Posterior cingulate gyrus (tissue), 11 donors: ENCODE measurements at places on chromosomes 5 and 9.
A peak's percentile ranks its signal among the peaks of the same experiment; 100 is the strongest.

GRCh38 chr9:34503406-34503805, 19.4 kb downstream of the ENHO start:
- DNase-seq = no peak

DNA sequence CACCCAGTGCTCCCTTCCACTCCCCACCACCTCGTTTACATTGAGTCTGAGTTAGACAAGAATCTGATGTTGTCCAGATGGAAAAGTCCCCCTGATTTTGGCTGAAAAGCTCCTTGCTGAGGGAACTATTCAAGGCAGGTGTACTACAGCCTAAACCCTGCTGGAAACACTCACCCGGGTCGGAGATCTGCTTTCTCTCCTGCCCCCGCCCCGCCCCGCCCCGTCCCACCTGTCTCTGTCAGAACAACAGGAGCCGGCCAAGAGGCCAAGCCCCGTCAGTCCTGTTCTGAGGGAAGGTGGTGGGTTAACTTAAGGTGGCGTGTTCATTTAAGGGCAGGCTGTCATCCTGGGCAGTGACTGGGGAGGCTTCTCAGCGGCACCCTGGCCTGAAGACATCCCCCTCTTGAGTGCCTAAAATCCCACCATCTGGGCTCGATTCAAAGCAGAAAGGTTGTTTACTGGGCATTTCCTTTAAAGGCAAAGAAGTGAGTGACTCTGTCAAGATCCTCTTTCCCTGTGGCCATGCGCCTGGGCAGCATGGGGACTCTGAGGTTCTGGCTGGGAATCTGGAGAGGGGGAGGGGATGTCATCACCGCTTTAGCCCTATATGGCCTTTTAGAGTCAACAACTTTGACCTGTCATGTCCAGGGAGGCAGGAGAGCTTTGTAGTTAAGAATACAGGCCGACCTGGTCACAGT, 71.1 kb upstream of the NEURL1B start:
- DNase-seq = no peak

DNA sequence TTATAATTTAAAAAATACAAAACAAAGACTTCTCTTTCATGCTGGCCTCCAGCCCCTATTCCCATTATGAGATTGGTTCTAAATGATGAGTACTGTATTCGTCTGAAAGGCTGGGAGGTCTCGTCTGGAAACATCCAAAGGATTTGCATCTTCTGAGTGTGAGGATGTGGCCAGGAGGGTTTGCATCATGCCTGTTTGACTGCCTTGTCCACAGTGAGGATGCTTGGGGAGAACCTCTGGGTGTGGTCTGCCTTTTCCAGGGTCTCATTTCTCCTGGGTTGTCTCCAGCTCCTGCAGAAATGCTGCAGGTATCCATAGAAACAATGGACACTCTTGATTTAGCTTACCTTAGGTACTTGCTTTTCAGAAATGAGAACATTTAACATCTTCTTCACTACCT, 26.4 kb upstream of the CXCL14 start:
- DNase-seq = no peak

- peak; percentile 33 for DNase-seq
These were observed 294.8 kb upstream of the KLF4 start for GRCh38 chr9:107784235-107784958.

GRCh38 chr5:6162175-6162574, 216.2 kb downstream of the MED10 start:
- no peak for DNase-seq

- DNase-seq = no peak
These were observed 789 bp downstream of the ACER2 start for GRCh38 chr9:19409401-19410194.

DNA sequence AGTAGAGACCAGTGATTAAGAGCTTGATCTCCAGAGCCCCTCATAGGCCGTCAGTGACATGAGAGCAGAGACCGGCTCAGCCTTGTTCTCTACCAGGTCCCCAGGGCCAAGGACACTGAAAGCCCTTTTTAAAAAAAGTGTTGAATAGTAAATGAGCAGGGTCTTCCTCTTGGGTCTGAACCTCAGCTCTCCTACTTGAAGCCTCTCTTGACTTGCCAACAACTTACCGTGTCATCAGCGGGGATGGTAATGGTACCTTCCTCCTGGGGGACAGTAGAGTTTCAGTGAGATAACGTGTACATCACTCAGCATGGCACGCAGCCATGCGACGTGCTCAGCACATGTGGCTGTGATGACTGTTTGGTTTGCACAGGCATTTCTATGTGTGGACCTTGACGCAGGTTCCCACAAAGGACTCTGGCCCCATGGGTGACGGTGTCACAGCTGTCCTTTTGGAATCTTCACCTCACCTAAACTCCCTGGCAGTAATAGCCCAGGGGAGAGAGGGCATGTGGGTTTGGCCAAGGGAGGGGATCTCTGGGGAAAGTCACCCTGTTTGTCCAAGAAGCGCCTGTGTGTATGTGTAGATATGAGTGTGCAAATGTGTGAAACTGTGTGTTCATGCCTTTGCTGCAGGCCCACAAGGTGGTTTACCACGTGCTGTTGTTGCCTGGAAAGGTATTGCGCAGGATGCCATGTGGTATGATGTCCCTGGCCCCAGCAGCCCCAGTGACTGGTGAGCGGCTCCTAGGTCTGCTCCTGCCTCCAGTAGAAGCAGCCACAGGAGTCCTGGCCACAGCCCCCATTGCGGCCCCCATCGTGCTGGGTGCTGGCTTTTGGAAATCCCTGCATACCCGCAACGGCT, 18.7 kb downstream of the ERGIC1 start:
- no peak for DNase-seq

- DNase-seq = no peak
These were observed 20.3 kb downstream of the MELK start for GRCh38 chr9:36592801-36593583.

DNA sequence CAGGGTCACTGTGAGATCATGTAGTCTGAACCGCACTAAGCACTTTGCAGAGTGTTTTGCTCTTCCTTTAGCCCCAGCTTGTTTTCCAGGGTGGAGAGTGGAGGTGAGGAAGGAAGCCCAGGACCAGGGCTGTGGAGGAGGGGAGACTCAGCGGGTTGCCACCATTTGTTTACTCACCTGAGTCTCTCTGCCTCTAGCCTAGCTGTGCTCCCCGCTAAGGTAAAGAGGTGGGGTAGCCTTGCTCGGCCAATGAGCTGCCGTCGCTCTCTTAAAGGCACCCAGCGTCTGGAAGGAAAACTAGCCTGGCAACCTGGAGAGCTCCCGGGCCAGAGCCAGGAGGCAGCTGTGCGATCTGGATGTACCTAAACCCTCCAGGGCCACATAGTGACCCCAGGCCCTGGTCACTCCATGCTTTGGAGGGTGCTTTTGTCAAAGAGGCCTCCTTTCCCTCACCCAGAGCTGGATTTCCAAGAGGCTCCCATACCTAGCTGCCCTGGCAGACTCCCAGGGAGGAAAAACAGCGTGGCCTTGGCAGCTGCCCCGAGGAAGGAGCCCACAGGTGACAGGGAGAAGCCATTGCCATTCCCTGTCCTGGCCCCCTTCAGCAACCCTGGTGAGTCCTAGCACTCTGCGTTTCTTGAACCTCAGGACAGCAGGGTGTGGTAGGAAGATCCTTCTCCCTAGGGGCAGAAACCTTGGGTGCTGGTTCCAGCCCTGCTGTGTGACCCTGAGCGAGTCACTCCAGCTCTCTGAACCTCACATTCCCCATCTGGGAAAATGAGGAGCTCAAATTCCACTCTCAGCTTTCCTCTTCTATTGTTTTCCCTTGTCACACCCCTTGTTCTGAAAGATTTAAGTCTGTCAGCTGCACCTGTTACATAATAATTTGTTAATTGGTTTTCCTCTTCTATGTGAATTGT, 42.4 kb upstream of the LARP1 start:
- DNase-seq = no peak

GRCh38 chr5:160342413-160342941, 27.9 kb downstream of the C1QTNF2 start:
- no peak for DNase-seq

GRCh38 chr5:60823574-60823973, 20.5 kb downstream of the ELOVL7 start:
- DNase-seq = no peak

GRCh38 chr9:96031366-96031824, 155.9 kb downstream of the ERCC6L2 start:
- DNase-seq = no peak

- no peak for DNase-seq
These were observed 51.5 kb upstream of the MAP3K1 start for GRCh38 chr5:56763711-56764466.

GRCh38 chr5:168047669-168048111, 243.8 kb upstream of the WWC1 start:
- no peak for DNase-seq

- no peak for DNase-seq
These were observed 75.2 kb downstream of the FCHO2 start for GRCh38 chr5:73030995-73031394.

- DNase-seq = no peak
These were observed 144.6 kb upstream of the PCA3 start for GRCh38 chr9:76619640-76620039.

DNA sequence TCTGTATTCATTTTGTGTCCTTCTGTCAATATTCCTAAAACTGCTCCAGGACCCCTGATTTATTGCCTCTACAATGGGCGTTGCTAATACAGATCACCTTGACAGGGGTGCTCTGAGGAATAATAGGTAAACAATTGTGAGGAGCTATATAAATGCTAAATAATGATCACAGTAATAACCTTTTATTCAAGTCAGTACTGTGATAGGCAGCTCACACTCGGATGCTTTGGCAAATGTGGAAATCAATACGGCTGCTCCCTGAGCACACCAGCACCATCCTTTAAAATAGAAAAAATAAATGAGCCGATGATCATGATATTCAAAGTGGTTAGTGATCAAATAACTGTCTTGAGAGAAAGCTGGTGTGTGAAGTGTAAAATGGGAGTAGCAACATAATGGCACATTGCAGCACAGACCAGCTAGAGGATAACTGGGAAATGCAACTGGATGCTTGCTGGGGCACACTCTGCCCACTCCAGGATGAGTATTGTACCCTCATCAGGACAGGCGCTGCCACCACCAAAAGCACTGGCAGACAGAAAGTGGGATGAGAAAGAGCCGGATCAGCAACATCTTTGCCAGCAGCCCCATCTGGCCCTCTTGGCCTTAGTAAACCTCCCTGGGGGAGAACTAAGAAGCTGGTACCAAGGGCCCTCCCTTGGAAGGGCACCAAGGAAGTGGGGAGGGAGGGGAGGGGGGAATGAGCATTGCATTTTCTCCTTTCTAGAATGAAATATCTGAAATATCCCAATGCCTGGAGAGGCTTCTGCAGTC, 69.4 kb upstream of the SPATA31D4 start:
- DNase-seq = no peak

DNA sequence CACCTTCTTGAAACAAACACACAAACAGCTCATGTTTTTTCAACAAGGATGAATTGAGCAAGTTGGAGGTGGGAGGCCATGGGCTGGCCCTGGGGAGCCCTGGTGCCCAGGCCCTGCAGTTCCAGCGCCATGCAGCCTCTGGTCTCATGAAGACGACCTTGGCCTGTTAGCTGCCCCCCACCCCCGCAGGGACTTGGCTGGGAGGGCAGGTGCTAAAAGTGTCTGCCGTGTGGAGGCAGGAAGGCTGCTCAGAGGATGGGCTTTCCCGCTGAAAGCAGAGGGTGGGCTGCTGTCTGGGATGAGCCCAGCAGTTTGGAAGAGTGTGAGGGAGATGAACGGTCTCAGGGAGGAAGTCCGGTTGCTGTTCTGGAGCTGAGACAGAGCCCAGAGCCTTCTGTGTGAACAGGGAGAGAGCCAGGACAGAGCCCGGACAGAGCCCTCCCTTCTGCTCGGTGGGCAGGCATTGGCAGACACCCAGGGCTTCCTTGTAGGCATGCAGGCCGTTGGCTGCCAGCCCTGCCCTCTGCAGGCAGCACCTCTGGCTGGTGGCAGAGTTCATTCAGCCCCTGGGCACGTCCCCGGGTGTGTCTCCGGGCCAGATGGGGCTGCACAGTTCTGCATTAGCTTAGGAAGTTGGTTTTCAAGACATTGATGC, 18.7 kb downstream of the ROPN1L start:
- no peak for DNase-seq

- no peak for DNase-seq
These were observed 23.8 kb downstream of the FGD3 start for GRCh38 chr9:92971121-92971520.

GRCh38 chr5:114417519-114417918, 55.6 kb downstream of the KCNN2 start:
- DNase-seq = no peak

- no peak for DNase-seq
These were observed 15.6 kb downstream of the CIZ1 start for GRCh38 chr9:128175726-128176125.

DNA sequence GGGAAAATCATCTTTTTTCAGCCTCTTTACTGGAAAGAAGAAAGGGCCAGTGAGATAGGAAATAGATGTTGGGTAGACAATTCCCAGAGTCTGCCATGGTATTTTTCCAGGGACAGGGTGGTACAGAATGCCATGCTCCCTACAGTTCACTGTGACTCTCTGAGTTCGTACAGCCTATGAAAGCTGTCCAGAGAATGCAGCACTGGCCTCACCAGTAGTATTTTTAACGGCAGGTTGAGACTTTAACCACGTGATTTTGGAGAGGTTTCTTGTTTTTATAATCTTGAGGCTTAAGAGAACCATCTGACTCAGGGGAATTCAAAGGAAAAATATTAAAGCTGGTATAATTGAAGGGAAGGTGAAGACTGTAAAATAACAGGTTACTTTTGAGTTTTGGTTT, 10.1 kb upstream of the ZNF474 start:
- DNase-seq = no peak

GRCh38 chr5:123181394-123181801, 92.4 kb downstream of the PRDM6 start:
- DNase-seq = no peak

GRCh38 chr5:56482363-56482762, 249.2 kb upstream of the ANKRD55 start:
- DNase-seq = no peak

GRCh38 chr9:136760424-136760823, 2.4 kb upstream of the LCN8 start:
- DNase-seq = peak; percentile 11

DNA sequence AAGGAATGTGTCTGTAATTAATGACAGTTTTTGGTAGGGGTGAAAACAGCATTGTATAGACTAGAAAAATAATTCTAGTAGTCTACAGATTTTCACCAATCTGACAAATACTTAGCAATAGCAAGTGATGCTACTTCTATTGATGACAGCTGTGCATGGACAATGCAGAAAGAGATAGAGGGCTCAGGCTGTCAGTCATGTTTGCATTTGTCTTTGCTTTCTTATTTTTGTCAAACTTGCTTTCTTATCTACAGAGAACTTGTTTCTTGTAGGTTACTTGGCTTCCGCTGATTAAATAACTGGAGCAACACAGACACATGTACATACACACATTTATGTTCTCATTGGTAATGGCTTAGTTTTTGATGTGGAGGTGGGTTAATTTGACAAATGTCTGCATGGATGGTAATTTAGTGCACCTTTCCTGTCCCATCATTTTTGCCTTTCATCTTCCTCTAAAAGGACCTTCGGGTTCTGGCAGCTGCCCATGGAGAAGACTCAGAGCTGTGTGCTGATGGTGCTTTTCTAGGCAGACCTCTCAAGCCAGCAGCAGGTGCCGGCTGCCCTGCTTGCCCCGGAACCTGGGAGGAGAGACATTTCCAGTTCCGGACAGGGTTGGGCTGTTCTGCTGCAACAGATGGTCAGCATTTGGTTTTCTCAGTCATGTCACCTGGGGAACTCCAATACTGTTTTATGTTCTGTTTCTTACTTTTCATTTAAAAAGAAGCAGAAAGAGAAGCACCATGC, 28.8 kb downstream of the CAMK4 start:
- no peak for DNase-seq

- no peak for DNase-seq
These were observed 99.1 kb upstream of the RASGRF2 start for GRCh38 chr5:80860924-80861613.
